ENCODE measurements at places on chromosomes 1 and 21.

GRCh38 chr1:99082366-99082765, 77.7 kb upstream of the PLPPR5 start:
- no peak for DNase-seq

GRCh38 chr1:198234520-198235251, 77.9 kb downstream of the NEK7 start:
- DNase-seq, result no peak

- no peak for DNase-seq
These were observed 10.8 kb downstream of the IPO13 start for GRCh38 chr1:43957407-43958040.

DNA sequence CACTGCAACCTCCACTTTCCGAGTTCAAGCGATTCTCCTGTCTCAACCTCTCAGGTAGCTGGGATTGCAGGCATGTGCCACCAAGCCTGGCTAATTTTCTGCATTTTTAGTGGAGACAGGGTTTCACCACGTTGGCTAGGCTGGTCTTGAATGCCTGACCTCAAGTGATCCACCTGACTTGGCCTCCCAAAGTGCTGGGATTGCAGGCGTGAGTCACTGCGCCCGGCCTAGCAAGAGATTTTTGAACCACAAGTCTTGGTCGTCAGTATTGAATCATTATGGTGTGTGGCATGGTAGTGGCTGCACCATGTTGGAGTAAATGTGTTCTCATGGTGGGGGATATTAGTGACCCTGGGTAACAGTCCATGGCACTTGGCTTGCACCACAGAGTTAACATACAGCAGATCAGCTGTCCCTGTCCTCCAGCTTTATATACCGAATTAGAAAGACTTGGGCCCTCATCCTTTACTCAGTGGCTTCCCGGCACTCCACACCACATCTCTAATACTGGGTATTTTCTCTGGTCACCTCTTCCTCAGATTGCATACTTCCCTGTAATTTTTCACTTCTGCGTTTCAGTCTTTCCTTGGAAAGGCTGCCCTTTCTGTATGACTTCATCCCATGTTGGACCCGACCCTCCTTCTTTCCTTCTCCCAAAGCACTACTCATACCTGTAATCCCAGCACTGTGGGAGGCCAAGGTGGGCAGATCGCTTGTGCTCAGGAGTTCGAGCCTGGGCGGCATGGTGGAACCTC, 25.1 kb downstream of the AK4 start:
- no peak for DNase-seq

Measured in eye (tissue), 1 donor.